ENCODE measurements at places on chromosomes 1 and 21.

DNA sequence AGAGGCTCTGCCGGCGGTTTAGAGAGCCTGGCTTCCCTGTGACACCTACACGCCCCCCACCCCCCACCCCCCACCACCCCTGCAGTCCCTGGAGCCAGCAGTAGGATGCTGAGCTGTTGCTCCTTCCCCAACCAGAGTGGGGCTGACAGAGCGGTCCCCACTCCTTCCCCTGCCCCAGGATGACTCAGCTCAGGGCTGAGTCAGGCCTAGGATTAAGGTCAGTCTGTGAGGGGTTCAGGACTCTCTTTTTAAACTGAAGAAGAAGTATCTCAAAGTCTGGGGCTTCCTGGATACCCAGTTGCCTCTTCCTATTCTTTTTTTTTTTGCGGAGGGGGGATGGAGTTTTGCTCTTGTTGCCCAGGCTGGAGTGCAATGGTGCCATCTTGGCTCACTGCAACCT is 19.1 kb downstream of the DMBX1 start:
- DNase-seq, result no peak

- DNase-seq, result no peak
Observed at GRCh38 chr1:116540088-116540487, 30.7 kb downstream of the CD58 start.

- no peak for DNase-seq
Observed at GRCh38 chr21:36535618-36536241, 55.8 kb upstream of the CLDN14 start.

GRCh38 chr1:74952786-74953185 is 181.4 kb upstream of the LHX8 start:
- no peak for DNase-seq

GRCh38 chr1:19606817-19607642 is 37.1 kb upstream of the NBL1 start:
- DNase-seq, result no peak

- DNase-seq, result no peak
Observed at GRCh38 chr1:20322081-20322824, 31.6 kb downstream of the VWA5B1 start.

GRCh38 chr1:153478692-153479618 is 18.5 kb upstream of the S100A7 start:
- DNase-seq, result no peak

DNA sequence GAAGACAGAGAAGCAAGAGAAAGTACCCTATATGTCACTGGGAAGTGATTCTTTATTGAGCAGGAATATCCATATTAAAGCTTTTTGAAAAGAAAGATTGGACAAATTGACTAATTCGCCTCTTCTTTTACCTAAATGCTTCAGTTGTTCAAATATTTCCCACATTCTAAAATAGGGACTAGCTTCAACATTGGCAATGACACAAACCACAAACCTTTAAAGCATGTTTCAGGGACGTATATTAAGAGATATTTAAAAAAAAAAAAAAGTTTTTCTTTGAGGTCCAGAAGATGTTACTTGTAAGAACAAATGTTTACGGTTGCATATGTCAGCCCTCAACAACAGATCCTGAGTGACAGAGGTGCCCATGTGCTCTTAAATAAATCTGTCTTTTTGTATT is 235.0 kb upstream of the NFIA start:
- DNase-seq, result no peak

DNA sequence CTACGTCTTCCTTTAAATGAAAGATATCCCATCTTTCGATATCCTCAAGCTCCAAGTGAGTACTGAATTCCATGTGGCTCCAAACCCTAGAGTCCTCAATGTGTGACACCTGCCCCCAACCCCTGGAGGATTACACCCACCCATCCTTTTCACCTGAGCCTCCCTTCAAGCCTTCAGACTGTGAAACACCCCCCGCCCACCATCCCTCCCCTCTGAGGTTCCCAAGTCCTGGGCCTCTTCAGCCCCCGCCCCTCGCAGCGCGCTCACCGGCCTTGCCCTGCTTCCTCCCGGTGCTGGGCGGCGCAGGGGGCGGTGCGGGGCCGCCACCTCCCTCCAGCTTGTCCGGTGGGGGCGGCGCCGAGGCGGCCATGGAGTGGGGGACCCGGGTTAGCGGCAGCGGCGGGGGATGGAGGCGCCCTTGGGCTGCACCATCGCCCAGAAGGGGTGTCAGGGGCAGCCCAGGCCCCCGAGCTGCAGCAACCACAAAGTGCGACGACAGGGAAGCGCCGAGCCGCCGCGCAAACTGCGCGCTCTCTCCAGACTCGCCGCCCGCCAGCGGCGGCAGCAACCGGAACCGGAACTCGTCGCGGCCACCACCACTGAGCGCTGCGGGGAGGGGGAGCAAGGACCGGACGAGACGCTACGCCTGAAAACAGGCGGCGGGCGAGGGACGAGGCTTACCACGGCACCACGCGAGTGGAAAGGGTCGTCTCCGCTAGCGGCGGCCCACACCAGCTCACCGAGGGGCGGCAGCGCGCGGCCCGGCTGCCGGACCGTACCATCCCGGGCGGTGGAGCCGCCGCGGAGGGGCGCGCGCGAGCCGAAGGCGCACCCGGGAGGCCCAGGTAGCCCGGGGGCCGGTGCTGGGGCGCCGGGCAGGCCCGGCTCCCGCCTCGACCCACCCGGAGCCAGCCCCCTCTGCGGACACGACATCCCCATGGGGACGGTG is at the start of gene PYGO2:
Gene PYGO2, minus strand, starts transcription at position 576 of the 949 bp plus-strand sequence. Its CDS starts 206 bp downstream, at position 370.
- peak; percentile 93 for DNase-seq

DNA sequence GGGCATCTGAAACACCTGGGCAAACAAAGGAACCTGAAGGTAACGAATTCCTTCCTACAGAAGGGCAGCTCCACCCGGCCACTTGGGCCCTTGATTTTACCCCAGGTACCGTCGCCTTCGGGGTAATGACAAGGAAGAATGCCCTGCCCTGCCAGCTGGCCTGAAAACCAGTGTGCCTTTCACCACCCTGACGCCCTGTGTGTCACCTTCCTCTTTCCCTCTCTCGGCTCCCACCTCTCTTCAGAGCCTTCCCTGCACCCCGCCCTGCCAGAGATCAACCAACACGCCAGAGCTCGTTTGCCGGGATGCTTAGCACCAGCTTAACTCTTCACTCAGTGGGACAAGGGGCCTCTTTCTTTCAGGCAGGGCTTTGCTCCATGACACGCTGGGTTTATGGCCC is 86.0 kb downstream of the SIM2 start:
- no peak for DNase-seq

DNA sequence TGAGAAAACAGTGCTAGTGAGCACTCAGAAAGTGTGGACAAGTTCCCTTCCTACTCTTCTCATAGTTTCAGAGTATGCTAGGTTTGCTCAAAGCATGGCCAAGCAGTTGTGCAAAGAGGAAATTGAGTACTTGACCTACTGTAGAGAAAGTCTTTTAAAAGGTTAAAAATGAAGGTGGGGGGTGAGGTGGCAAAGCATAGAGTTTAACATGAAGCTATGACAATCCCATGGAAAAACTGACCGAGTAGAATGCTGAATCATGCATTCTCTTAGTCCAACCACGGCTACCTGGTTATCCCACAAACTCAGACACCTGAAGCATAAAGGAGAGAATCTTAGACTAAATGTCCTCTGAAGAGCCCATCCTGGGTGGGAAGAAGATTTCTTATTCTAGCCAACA is 79.9 kb downstream of the PTPN14 start:
- no peak for DNase-seq

- DNase-seq, result no peak
Observed at GRCh38 chr1:57018119-57018518, 52.3 kb upstream of the C8B start.

- peak; percentile 92 for DNase-seq
Observed at GRCh38 chr1:161440312-161440894, 64.9 kb upstream of the FCGR2A start.

DNA sequence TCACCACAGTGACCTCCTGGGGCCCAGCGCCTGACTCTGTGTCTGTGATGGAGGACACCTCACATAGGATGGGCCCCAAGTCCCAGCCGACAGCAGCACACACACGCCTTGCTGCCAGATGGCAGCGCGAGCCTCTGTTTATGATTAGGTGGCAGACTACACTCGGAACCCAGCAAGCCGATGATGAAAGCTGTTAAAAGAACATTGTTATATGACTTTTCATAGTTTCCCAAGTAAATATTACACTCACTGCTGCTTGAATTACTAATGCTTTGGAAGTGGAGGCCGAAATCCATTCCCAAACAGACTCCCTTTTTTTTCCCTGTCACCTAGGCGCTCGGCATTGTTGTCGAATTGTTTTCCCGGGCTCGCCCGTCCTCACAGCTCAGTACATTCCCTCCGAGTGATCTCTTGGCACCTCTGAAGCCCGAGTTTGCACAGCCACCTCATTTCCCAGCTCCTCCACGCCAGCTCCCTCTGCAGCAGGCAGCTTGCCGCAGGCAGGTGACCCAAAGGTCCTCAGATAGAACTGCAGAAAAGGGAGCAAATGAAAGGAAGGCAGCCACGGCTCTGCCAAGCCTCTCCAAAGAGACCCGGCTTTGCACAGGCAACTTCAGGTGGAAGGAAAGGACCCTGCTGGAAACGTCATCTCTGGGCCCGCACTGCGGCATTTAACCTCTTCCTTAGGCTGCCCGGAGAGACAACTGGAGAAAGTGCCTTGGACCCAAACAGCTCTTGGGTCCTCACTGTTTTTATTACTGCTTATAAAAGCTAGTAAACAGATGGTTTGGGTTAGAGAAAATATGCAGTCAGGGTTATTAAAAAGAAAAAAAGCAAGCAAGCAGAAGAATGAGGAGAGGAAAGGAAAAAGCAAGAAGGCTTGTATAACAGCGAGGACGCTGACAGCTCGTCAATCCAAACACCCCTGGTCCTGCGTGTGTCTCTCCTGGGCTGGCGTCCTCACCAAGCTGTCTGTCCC is 72.2 kb upstream of the SLC25A33 start:
- DNase-seq, result no peak

- DNase-seq, result no peak
Observed at GRCh38 chr1:56357927-56358690, 221.3 kb downstream of the PLPP3 start.

DNA sequence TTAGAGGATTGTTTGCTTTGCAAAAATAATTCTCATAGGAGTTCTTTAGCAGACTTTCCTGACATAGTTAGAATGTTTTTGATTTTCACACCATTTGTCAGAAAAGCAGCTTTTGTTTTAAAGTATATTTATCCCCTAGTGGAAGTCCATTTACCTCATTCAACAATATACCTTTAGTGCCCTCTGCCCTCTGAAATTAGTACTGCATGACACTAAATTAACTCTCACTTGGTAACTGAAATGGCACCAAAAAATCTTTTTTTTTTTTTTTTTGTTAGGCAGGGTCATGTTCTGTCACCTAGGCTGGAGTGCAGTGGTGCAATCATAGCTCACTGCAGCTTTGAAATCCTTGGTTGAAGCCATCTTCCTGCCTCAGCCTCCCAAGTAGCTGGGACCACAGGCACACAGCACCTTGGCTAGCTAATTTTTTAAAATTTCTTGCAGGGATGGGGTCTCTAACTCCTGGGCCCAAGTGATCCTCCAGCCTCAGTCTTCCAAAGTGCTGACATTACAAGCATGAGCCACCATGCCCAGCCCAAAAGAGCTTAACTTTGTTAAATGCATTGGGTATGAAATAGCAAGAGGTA is 13.6 kb downstream of the LRRC42 start:
- peak; percentile 47 for DNase-seq

- DNase-seq, result no peak
Observed at GRCh38 chr1:12677565-12677964, 33.7 kb downstream of the AADACL4 start.

GRCh38 chr1:17438318-17439249 is 893 bp downstream of the RCC2 start:
- DNase-seq, result peak; percentile 83

- no peak for DNase-seq
Observed at GRCh38 chr1:145980457-145980994, 15.9 kb downstream of the TXNIP start.

GRCh38 chr1:26618561-26618960 is 77.3 kb upstream of the ARID1A start:
- no peak for DNase-seq

GRCh38 chr21:17264182-17264581 is 248.7 kb upstream of the CXADR start:
- DNase-seq, result no peak

GRCh38 chr1:172177849-172178248 is 242.6 kb upstream of the C1orf105 start:
- DNase-seq, result no peak
